Bone marrow (tissue), 2 donors: ENCODE measurements at places on chromosomes 3 and 15.

GRCh38 chr15:25679492-25679891, 183.6 kb downstream of the ATP10A start:
- no peak for DNase-seq

GRCh38 chr15:67515557-67515956, 5.4 kb upstream of the C15orf61 start:
- no peak for DNase-seq

DNA sequence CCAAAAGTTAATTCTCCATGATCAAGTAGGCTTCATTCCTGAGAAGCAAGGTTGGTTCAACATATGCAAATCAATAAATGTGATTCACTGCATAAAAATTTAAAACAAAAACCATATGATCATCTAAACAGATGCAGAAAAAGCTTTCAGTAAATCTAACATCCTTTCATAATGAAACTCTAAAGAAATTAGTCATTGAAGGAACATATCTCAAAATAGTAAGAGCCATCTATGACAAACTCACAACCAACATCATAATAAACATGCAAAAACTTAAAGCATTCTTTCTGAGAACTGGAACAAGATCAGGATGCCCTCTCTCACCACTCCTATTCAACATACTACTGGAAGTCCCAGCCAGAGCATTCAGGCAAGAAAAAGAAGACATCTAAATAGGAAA, 254.1 kb downstream of the AGBL1 start:
- DNase-seq: no peak

- DNase-seq: no peak
Measured at GRCh38 chr15:92189166-92189565, 204.5 kb upstream of the ST8SIA2 start.

DNA sequence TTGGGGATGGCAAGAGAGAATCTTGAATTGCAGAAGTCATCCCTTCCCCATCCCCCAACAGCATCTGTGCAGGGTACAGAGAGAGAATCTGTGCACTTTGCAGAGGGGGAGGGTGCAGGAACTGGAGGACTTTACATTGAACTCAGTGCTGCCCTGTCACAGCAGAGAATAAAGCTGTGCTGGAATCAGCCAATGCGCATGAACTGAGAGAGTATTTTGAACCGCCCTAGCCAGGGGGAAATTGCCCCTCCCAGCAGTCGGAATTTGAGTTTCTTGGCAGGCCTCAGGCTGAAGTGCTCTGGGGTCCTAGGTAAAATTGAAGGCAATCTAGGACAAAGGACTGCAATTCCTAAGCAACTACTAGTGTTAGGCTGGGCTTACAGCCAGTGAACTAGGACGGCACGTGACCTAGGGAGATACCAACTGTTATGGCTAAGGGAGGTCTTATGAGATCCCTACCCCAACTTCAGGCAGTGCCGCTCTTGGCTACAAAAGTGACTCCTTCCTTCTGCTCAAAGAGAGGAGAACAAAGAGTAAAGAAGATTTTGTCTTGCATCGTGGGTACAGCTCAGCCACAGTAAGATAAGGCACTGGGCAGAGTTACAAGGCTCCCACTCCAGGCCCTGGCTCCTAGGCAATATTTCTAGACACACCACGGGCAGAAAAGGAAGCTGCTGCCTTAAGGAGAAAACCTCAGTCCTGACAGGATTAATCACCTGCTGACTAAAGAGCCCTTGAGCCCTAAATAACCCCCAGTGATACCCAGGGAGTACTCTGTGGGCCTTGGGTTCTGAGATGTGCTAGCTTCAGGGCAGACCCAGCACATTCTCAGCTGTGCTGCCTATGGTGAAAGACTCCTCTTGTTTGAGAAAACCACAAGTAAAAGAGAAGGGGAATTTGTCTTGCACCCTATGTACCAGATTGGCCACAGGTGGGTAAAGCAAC, 300.5 kb upstream of the ALCAM start:
- no peak for DNase-seq

GRCh38 chr3:128949158-128949557, 44.7 kb downstream of the CFAP92 start:
- DNase-seq: no peak

DNA sequence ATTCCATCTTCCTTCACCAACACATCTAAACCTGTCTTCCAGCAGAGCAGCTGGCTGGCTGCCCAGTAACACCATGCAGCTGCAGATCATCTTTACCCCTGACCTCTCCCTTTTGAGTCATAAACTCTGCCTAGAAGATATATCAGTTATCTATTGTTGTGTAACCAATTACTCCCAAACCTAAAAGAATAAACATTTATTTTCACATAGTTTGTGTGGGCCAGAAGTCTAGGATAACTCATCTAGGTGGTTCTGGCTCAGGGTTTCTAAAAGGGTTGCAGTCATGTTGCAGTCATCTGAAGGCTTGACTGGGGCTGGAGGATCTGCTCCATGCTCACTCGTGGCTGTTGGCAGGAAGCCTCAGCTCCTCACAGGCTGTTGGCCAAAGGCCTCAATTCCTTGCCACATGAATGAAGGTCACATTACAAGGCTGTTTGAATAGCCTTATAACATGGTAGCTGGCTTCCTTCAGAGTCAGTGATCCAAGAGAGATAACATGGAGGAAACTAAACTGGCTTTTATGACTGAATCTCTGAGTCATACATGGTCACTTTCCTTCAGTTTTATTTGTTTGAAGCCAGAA, 92.8 kb downstream of the GOLIM4 start:
- no peak for DNase-seq

DNA sequence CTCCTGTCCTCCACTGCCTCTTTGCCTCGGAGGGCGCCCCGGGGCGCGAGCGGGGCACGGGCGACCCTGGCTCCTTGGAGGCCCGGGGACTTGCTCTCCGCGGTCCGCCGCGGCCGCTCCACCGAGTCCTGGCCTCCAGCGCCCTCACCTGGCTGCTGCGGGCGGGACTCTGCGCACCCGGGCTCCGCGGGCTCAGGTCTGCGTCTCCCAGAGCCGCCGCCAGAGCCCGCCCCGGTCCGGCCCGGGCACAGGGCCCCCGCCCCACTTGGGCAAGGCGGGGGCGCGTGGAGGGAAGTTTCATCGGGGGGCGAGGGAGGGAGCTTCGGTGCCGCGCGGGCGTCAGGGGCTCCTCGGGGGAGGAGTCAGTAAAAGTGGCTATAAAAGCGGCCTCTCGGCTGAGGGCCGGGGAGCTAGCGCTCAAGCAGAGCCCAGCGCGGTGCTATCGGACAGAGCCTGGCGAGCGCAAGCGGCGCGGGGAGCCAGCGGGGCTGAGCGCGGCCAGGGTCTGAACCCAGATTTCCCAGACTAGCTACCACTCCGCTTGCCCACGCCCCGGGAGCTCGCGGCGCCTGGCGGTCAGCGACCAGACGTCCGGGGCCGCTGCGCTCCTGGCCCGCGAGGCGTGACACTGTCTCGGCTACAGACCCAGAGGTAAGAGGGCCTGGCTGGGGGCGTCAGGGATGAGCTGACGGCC, at the start of gene CEMIP:
TSS of gene CEMIP (plus strand) at position 407 of the 694 bp plus-strand sequence. CDS start 94,510 bp downstream, outside the sequence.
- DNase-seq: peak; percentile 69

- DNase-seq: no peak
Measured at GRCh38 chr15:92109191-92109873, 255.8 kb downstream of the SLCO3A1 start.
